ENCODE measurements at places on chromosomes 11 and 22.

DNA sequence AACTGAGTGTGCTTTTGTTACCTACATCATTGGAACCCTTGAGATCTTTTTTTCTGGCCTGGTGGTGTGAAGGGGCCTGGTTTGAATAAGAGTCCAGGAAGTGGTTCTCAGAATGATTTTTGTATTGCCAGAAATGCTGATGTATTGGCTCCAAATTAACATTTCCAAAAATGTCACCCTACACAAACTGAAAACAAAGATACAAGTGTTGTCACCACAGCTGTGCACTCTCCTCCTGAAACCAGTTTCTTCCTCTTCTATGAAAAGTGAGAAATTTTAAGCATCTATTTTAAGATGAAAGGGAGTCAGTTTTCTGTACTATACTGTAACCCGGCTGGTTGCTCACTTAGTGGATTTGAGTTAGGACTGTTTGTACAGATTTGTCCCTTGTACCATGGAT is 218.8 kb downstream of the PGR start:
- DNase-seq: no peak

GRCh38 chr11:116990811-116991210 is 107.4 kb downstream of the SIK3 start:
- DNase-seq: no peak

DNA sequence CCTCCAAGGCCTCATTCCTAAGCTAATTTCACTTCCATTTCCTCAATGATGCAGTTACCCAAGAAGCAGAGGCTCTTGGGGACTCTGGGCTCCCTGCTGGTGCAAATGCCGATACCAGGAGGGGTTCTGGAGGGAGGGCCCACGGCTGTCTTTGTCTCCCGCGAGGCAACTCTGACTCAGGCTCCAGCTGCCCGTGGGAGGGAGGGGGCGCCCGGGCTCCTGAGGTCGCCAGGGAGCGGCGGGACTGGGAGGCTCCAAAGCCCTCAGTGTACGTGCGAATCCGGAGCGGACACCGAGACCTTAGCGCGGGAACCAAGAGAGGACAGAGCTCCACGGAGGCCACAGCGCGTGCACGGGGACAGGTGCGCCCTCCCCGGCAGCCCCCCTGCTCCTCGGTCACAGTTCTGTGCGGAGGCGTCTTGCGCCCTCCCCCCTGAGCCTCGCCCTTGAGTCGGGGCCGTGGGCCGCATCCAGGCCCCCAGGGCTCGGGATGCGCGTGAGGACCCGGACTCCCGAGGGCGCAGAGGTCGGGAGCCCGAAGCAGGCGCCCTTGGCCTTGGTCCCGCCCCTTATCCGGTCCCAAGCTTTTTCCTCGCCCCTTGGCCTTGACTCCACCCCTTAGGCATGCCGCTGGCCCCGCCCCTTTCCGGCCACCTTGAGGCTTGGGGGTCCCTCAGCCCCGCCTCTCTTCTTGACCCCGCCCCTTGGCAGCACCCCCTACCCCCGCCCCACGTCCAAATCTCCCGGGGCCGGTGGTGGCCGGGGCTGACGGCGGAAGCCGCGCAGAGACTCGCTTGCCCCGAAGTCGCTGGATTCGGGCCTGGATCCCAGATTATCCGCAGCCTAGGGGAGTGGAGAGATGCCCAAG is 4.7 kb upstream of the SHISA8 start:
- no peak for DNase-seq

GRCh38 chr11:4491878-4492606 is 9.6 kb downstream of the OR52K1 start:
- no peak for DNase-seq

- DNase-seq: no peak
These were observed 7.3 kb downstream of the ARHGAP8 start for GRCh38 chr22:44759430-44760310.

DNA sequence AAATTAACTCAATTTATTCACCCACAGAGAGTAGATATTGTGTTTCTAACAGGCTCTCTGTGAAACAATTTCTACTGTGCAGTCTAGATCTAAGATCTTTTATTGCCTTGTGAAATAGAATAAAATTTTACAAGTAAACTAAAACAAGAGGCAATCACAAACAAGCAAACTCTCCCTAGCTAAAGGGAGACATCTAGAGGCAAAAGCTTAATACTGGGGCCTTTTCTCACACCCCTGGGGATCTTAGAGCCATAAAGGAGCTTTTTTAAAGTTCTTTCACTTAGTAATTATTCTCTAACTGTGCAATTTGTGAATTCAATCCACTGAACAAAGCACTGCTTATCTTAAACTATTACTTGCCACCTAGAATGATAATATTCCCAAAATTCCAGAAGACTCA is 19.7 kb downstream of the ALG9 start:
- no peak for DNase-seq

DNA sequence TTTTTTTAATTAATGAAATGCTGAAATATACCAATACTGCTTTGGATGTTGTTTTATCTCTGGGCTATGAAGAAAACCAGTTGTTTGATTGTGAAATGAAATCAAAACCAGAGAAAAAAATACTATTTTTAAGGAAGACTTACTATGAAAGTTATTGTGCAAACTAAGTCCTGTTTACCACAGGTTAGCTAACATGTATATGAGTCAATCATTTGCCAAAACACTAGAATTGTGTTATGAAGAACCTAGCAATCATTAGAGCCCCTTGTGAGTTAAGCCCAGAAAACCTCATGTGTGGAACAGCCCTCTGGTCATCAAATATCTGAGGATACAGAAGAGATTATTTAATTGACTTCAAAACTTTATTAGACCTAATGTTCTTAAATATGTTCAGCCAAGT is 83.7 kb downstream of the FAT3 start:
- no peak for DNase-seq

DNA sequence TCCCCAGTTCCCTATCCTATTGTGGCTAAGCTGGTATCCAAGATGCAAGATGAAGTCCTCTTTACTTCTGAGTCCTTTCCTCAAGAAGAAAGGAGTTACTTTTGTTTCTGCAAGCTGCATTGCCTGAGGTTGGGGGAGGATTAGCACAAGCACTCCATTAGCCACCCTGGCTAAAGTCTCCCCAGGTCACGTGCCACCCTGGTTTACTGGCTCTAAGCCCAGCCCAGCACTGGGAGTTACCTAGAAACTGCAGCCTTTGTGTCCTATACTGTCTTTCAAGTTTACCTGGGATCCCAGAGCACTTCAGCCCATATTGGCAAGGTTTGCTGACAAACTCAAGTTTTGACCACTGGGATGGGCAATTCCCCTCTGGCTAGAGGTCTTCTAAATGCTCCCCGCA is 78.4 kb upstream of the DBX1 start:
- peak; percentile 39 for DNase-seq

DNA sequence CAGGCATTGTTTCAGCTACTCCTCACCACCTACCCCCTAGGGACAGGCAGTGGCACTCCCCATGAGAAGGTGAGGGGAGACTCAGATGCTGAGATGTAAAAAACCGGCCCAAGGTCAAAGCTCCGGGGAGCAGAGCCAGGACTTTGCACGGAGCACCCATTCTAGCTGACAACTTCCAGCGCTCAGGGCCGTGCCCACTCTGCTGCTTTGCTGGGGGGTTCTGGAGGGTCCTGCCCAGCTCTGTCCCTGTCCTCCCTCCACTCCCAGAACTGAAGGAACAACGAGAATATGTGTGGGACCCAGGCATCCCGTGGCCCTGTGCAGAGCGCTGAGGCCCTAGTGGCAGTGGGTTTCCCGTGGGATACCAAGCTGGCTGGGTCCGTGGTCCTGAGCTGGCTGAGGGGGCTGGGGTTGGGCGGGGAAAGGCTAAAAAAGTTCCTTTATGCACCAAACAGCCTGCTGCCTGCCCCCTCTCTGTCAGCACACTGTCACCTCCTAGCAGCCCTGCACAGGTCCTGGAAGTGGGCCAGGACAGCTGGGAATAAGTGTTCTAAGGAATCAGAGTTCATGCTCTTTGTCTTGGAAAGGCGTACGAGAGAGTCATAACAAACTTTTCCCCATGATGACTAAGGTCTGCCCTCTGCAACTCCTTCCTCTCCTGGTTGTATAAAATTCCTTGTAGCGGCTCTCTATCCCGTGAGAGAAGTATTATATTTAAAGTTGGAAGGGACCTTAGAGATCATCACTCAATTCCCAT is 1.9 kb downstream of the MS4A10 start:
- DNase-seq: no peak

DNA sequence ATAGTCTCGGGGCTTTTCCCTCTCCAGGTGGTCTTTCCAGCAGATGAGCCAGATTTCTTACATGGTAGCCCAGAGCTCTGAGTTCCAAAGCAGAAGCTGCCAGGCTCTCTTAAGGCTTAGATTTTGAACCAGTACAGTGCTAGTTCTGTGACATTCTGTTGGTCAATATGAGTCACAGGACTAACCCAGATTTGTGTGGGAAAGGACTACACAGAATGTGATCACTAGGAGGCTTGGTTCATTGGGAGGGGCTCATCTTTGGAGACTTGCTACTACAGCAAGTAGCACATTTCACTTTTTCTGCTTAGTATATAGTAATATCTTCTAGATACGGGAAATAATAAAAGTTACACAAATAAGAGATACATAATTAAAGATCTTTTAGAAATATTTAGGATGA is 24.1 kb downstream of the RNF214 start:
- DNase-seq: no peak

DNA sequence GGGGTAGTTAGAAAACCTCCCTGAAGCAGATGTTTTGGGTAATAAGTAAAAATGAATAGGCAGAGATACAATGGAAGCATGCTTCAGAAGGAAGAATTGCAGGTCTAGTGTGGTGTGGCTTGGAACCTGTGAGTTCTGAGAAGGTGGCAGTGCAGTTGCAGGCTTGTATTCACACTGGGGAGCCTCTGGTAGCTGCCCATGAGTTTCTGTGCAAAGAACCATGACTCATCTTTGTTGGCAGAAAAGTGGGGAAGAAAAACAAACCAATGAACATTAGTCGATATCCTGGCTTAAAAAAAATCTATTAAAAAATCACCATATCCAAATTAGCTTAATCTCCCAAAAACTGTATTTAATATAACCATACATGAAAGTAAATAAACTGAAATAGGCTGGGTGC is 232.6 kb downstream of the FAT3 start:
- DNase-seq: no peak

GRCh38 chr11:35100013-35100383 is 39.0 kb upstream of the CD44 start:
- no peak for DNase-seq

- no peak for DNase-seq
These were observed 17.7 kb downstream of the TXN2 start for GRCh38 chr22:36463783-36464184.

- no peak for DNase-seq
These were observed 98.3 kb upstream of the TP53AIP1 start for GRCh38 chr11:129040934-129041333.

DNA sequence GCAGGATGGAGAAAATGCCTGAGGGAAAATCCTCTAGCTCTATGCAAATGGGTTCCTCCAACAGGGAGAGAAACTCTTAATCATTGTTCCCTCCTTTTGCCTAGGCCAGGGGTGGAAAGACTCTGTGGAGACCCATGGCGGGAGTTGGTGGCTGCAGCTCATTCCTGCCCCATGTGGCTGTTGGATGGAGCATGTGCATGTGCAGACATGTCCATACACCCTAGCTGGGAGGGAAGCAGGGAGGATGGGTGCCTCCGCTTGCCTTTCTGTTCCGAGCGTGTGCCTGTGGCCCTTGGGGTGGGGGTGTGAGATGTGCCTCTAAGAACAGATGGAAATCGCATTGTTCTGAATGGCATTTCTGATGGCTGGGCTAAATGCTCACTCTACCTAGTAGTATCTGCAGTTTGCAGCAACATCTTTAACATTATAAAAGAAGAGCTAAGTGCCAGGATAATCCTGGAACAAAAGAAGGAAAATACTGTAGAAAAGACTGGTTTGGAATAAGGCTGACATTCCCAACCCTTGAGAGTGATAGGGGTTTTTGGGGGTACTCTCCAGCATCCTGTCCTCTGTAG is 31.7 kb downstream of the METTL15 start:
- no peak for DNase-seq

Measured in anterior cingulate cortex (tissue), 58 donors.